ENCODE measurements at places on chromosomes 13 and 19. TPM values are rescaled to one million over a fixed set of nuclear protein-coding genes. Genes with fewer than 3 reads are reported as not detected.

The MOB3A gene
- total RNA-seq: 28.1 TPM

The APOC4 gene
- total RNA-seq: not detected

The SPATA13 gene
- total RNA-seq: 2.2 TPM

The ZNF763 gene
- 0.96 TPM for total RNA-seq

The SPTBN4 gene
- total RNA-seq: 0.20 TPM

The NLRP12 gene
- 0.12 TPM for total RNA-seq

The OR7D2 gene
- total RNA-seq: not detected

The KCNC3 gene
- 0.48 TPM for total RNA-seq

The C13orf46 gene
- 0.08 TPM for total RNA-seq

The GPC6 gene
- 0.96 TPM for total RNA-seq

Data from esophagus mucosa (tissue), 1 donor.